ENCODE measurements at places on chromosomes 3 and 15. TPM values are rescaled to one million over a fixed set of nuclear protein-coding genes. Genes with fewer than 3 reads are reported as not detected.
A peak's percentile ranks its signal among the peaks of the same experiment; 100 is the strongest.

GRCh38 chr15:81054236-81054635 is 53.5 kb downstream of the TLNRD1 start:
- no peak for DNase-seq

DNA sequence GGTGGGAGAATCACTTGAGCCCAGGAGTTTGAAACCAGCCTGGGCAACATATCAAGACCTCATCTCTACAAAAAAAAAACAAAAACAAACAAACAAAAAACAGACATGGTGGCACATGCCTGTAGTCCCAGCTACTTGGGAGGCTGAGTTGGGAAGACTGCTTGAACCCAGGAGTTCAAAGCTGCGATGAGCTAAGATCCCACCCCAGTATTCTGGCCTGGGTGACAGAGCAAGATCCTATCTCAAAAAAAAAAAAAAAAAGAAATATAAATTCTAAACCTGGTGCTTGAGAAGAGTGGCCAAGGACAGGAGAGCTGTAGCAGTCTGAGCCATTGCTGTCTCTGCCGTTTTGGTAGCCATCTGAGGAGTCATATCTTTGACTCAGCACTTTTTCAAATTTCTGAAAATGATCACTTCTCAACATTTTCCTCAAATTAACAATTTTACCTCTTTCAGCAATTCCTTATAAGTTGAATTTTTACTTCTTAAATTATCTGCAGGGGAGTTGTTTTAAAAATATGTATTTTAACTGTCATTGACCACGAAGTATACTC is 3.6 kb upstream of the DENND4A start:
- DNase-seq, result no peak

DNA sequence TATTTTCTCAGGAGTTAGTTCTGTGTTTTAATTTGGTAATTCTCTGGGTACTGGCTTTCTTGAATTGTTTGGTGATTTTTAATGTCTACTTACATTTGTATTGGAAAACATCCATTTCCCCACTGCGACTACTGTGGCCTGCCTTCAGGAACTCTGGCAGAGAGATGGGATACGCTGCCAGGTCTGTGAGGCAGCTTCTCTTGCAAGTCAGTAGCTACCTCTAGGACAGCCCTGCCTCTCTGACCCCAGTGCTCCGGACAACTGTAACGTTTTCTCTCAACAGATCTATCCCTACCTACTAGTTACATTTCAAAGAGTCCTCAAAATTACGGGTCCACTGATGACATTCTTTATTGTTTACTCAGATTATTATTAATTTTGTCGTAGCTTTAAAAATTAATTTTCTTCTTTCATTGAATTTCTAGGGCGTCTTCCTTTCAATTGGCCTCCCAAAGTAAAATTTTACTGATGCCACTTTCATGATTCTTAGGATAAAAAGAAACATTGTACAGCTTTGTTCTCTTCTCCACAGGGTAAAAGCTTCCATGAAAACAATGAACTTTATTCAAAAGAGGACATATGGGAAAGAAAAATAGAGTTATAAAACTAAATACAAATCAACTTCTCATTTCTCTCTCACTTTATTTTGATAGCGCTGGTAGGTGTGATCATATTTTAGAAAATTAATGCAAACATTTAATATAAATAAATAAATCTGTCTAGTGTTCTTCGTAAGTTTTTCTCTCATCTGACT is 123.2 kb upstream of the GOLGA8J start:
- no peak for DNase-seq

- DNase-seq, result peak; percentile 26
These were observed 40.9 kb upstream of the CCR2 start for GRCh38 chr3:46312991-46313390.

DNA sequence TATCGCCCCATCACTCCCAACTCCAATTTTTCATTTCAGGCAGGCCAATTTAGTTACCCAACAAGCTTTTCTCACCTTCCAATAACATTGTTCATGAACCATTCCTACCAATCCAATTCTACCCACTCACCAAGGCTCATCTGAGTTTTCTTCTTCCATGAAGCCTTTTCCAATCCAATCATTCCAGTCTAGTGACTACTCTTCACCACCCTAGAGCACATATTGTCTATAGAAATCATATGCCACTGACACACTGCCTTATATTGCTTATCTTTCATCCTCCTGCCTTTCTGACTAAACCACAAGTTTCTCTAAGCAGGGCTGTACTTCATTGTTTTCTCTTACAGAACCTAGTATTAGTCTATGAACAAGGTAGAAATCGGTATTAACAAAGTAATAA is 11.4 kb downstream of the CCDC14 start:
- no peak for DNase-seq

DNA sequence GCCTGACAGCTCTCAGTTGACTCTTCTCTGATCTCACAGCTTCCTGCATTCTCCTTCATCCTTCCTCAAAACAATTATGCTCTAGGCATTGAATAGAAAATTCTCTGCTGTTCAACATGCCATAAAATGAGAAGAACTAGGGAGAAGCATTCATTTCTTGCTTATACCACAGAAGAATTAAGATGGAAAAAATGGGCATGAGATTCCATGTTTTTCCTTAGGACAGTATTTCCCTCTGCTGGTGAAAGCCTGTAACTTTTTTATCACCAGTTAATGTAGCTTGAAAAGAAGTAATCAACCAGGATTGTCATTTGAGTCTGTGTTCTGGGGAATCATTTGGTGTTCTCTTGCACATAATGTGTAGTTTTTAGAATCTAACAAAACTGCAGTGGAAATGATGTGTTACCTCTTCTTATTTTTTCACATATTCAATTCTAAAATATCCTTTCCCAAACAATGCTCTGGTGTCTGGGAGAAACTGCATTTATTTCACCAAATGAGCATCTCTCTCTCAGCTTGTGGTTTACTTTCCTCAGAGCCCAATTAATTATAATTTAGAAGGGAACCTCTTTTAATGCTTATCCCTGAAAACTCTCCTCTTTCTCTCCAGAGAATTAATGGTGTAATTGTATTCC is 92.8 kb upstream of the DCBLD2 start:
- DNase-seq, result no peak

CX3CR1 gene
- 0.43 TPM for total RNA-seq

Data from stomach (tissue), 19 donors.